ENCODE measurements at places on chromosomes 2 and 18.

DNA sequence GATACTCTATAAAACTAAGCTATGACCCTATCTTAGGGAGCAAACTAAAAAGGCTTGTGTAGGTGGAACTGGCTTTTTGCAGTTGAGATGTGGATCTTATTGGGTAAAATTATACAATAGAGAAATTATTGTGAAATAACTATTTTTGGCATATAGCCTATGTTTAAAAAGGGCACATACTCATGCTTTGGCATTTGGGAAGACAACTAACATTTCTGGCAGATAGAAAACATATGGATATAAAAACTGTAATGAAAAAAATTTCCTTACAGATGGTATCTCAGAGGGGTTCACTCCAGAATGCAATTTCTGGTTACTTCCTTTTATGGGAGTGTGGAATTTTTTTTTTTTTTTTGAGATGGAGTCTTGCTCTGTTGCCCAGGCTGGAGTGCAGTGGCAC, 120.1 kb upstream of the CCDC195 start:
- DNase-seq = no peak

DNA sequence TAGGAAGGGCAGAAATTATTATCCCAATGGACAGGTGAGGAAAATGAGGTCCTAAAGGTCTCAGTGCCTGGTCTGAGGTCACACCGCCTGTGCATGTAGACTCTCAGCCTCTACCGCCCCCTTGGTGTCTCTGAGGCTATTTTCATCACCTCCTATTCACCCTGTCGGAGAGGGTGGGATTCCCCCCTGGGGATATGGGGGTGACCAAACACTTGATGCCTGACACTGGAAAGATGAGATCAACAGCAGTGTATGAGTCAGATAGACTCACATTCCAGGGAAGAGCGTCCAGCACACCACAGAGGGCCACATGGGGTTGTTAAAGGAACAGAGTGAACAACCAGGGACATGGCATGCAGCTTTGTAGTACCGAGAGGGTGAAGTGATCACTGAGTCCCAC, 199.7 kb downstream of the SMAD2 start:
- DNase-seq = no peak

DNA sequence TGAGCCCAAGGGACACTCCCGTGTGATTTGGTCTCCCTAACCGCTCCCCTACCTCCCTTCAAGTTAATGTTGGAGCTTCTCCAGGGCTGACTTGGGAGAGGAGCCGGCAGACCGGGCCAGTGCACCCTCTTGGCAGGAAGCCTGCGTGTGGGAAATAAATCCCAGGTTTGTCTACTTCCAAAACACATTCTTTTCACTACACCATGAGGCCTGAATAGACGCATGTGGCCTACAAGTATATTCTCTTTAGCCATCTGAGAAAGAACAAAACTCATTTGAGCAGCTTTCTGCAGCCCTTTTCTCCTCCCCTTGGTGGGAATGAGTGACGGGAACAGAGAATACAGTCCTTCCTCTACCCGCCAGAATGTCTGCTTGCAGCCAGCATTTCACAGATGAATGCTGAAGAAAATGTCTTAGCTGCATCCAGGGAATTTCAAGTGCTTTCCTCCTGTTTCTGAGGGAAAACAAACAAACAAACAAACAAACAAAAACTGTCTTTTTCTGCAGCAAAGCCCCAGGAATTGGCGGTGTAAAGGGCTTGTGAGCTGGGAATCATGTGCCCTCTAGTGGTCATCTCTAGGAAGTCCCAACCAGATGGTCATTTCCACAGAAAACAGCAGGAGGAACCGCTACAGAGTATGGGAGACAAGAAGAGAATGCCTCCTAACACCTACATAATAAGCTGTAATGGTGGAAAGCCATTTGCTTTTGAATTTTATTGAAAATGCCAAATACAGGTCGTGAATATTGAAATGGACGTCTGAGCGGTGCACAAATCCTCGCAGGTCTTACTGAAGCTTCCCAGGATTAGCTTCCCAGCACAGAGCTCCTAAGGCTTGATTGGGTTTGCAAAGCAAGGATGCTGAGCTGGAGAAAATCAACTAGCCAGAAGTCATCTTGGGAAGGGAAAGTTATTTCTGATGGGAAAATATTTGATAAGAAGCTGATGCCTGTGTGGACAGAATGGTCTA, 41.2 kb upstream of the DAPL1 start:
- peak; percentile 83 for DNase-seq

GRCh38 chr2:223060201-223060825, 8.3 kb downstream of the KCNE4 start:
- DNase-seq = no peak

DNA sequence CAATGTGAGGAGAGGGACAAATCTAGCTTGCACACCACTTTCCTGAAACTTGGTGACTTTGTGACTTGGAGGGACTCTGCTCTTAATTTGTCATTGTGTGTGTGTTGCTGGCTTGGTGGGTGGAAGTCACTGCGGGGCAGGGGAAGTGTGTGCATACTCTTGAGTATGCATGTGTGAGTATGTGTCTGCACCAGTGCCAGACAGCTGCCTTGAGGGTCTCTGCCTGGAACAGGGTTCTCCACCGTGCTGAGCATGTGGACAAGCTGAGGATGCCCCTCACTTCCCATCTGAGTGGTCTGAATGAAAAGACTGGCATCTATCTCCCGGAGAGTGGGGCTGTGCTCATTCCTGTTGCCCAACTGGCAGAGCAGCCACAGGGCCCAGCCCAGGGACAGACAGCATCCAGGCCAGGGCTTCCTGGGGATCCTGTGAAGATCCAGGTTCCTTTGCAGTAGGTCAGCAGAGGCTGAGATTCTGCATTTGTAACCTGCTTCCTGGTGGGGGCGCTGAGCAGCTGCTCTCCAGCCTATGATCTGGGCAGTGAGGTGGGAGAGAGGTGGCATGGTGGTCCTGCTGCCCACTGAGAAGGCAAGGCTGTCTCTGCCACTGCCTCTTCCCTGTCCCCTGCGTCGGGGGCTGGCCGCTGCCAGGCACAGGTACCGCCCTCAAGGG, 138.9 kb upstream of the HAAO start:
- no peak for DNase-seq

DNA sequence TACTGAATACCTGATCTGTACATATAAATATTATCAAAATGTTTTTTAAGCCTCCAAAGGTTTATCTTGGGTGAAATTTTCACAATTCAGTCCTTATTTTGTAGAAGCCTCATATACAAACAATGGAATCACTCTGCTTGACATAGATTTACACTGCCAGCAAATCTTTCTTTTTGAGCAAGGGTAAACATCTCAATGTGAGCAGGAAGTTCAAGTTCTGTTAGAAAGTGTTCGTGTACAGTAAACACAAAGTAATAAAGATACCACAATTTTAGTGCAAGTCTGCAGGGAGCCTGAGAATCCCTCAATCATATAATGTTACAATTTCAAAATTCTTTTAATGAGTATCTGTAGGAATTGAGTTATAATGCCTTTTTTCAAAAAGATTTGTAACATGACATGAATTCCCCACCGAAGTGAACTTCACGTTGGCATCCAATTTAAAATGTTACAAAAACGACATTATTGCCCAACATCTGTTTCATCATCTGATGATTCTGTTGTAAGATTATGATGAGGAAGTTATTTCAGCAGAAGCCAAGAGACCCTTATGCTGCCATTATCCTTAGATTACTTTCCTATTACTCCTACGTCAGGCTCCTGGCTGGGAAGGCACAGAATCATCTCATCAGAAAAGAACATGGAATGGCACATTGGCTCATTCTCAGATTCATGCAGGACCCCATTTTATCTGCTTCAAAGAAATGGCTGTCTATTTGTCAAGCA, 283.9 kb upstream of the ACVR2A start:
- no peak for DNase-seq

GRCh38 chr18:62682371-62682770, 33.0 kb upstream of the PHLPP1 start:
- DNase-seq = no peak

DNA sequence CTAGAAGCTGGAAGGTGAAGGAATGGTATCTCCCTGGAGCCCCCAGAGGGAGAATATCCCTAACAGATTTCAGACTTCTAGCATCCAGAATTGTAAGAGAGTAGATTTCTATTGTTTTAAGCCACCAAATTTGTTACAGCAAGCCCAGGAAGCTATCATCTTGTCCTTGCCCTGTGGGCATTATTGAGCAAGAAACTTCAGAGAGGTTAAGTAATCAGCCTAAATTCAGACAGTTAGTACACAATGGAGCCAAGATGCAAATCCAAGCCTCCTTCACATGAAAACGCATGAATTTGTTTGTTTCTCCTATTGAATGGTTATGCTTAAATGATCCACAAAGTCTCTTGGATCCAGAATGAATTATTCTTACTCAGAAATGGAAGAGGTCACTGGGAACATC, 55.2 kb upstream of the TRIB2 start:
- no peak for DNase-seq

GRCh38 chr2:169415233-169415748, 53.0 kb upstream of the LRP2 start:
- no peak for DNase-seq

- DNase-seq = no peak
Measured at GRCh38 chr18:5253910-5254309, 41.6 kb downstream of the ZBTB14 start.

DNA sequence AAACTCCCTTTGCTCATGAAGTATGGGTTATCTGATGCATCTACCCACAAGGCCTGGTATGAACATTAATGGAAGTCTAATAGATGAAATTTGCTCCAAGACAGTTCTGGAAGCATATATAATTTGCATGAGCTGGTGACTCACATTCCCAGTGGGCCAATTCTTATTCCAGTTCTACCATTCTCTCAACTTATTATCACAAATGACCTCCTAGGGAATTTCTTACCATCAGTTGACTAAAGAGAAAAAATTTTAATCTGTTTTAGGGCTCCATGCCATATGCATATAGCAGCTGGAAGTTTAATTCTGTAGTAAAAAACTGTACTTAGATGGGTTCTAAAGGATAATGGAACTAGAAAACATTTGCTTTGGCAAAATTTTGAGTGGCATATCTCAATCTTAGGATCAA, 165.2 kb upstream of the COL3A1 start:
- no peak for DNase-seq

DNA sequence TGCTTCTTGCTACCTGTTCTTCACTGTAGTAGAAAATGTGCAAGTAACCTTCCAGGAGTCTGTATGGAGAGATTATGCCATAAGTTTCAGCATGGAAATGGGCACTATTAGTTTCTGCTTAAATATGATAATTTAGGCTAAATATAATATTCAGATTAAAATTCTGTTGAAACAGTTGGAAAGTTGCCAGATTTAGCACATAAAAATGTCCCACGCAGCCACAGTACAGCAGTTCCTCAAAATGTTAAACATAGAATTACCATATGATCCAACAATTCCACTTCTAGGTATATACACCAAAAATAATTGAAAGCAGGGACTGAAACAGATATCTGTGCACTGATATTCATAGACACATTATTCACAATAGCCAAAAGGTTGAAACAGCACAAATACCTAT, 121.2 kb downstream of the NRP2 start:
- DNase-seq = peak; percentile 10

GRCh38 chr2:173412628-173413027, 58.0 kb downstream of the CDCA7 start:
- no peak for DNase-seq

GRCh38 chr2:71791501-71792135, 338.3 kb downstream of the DYSF start:
- no peak for DNase-seq

- no peak for DNase-seq
Measured at GRCh38 chr2:29351916-29352591, 236.8 kb downstream of the CLIP4 start.

- DNase-seq = no peak
Measured at GRCh38 chr2:33384599-33384961, 91.9 kb upstream of the RASGRP3 start.

DNA sequence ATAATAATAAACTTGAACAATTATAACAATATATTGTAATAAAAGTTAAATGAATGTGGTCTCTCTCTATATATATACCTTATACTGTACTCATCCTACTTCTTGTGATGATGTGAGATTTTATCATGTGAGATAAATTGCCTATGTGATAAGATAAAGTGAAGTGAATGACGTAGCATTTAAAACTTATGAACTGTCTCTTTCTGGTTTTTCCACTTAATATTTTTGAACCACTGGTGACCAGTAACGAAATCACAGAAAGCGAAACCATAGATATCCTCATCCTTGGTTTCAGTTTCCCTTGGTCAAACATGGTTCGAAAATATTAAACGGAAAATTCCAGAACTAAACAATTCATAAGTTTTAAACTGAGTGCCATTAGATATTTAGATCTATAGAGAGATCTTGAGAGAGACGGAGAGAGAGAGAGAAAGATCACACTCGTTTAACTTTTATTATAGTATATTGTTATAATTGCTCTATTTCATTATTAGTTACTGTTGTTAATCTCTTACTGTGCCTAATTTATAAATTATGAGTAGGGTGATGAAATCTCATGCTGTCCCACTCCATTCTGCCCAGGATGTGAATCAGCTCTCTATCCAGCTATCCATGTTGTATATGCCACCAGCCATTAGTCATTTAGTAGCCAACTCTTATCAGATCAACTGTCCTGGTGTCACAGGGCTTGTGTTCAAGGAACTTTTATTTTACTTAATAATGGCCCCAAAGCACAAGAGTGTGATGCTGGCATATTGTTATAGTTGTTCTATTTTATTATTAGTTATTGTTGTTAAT, 156.8 kb downstream of the THADA start:
- DNase-seq = no peak

DNA sequence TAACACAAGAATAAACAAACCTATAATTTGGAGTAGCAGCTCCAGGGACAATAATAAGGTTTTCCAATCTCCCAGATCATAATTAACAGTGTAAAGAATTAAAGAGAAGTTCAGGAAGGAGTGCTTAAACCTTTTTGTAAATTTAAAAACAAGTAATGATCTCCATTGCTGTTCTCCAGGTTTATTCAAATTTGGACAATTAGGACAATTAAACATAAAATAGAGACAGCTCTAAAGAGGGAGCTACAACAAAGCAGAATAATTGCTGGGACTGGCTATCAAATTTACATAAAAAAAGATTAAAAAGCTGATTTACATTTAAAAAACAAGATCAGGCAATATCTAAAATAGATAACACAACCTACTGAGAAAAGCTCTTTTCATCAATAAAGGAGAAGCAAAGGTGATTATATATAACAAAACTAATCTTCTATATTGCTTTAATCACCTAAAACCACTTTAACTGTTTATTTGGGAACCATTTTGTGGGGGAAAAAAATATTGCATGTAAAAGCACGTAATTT, 80.1 kb upstream of the CREB1 start:
- DNase-seq = no peak

DNA sequence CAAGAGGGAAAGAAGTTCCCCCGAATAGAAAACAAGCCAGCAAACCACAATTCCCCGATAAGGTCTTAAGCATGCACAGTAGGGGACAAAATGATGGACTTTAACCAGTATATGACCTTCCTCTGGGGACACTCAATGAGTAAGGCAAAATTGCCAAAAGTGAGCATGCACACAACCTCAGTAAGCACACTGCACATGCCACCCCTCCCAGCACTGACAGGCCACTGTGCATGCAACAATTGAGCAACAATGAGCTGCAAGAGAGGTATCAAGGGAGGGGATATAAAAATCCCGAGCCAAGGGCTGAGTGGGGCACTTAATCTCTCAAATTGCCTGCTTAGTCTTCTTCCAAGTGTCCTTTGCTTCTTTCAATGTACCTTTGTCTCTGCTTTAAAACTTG, 935.8 kb upstream of the SLC39A10 start:
- no peak for DNase-seq
